ENCODE measurements at places on chromosomes 7 and 10.

DNA sequence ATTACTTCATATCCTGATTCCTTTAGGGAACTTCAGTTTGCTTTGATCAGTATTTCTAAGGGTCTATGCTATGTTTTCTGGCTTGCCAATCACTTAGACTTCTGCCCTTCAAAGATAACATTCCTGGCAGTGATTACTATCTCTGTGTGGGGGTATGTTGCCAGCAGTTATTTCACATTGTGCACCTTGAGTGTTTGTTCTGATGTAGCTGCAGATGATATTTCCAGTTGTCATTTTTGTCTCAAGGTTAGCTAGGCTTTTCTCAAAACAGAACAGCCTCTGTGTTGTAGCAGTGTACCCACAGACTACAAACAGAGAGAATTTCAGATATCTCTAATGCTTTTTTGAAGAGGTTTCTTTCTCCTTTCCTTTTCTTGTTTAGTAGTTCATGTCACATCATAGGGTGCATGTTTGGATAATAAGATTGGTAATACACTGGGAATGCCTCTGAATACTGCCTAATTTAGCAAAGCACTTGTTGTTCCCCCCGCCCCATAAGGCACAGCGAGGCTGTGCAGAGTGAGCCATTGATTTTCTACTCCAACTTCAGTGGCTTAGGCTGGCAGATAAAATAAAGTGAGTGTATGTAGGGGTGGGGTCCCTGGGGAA, 134.7 kb upstream of the AGR3 start:
- DNase-seq = no peak

DNA sequence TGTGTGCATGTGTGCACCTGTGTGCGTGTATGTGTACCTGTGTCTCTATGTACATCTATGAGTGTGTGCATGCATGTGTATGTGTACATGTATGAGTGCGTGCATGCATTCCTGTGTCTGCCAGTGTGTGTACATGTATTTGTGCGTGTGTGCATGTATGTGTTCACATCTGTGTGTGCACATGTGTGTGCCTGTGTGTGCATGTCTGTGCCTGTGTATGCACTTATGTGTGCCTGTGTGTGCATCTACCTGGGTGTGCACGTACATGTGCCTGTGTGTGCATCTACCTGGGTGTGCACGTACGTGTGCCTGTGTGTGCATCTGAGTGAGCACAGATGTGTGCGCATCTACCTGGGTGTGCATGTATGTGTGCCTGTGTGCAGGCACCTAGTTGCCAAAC, 102.2 kb upstream of the DIP2C start:
- DNase-seq = no peak

- no peak for DNase-seq
These were observed 119.9 kb downstream of the LRRC18 start for GRCh38 chr10:48819783-48820182.

GRCh38 chr7:137928626-137929025, 73.3 kb downstream of the CREB3L2 start:
- DNase-seq = no peak

DNA sequence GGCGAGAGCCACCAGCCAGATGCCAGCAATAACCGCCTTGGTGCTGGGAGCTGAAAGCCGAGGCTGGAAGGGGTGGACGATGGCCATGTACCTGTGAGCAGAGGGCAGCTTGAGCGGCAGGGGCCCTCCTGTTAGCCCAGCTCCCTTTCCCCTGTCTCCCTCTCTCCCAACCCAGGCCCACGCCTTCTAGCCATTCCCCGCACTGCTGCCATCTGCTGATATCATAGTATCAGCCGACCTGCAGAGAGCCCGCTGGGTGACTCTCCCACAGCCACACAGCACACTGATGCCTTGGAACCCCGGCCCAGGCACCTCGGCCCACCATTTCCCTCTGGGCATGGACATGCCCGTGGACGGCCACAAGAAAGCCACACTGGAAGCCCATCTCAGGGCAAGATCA, 1.7 kb downstream of the TACR2 start:
- no peak for DNase-seq

DNA sequence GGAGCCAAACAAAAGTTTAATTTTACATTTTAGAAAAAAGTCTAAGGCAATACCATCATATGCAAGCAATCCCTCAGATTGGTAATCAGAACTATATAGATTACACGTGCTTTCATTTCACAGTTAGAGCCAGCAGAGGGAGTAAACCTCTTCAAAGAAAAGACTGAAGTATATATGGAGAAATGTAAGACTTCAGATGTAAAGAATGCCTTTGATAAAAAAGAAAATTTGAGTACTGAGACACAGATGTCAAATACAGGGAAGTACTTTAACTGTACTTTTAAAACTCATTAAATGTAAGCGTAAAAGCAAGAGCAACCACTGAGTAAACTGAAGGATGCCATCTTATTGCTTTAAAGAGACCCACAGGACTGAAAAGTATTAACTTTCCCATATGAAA, 101.4 kb upstream of the FAM133B start:
- no peak for DNase-seq

DNA sequence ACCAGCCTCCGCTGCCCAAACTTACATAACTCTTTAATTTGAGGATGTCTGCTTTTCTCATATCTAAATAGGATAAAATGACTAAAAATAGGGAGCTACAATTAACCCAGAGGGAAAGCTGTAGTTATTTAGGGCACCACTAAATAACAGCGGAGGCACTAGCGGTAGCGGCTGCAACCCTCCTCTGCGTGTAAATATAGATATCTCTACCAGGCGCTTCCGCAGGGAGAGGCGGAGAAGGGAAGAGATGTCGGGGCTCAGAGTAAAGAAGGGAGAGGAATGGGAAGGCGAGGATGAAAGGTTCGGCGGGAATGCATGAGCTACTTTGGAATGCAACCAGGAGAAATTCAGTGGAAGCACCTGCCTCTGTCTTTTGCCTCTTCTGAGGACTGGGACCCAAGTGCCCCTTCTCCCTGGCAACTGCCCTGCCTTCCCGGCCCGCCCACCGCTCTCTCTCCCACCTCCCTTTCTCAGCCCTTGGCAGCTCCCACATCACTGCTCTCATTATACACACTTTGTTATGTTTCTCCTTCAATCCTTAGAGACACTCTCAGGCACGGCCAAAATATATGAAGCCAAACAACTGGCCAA, 698.3 kb downstream of the PARD3 start:
- DNase-seq = no peak

- no peak for DNase-seq
These were observed 93.2 kb downstream of the HIP1 start for GRCh38 chr7:75645570-75645969.

- no peak for DNase-seq
These were observed 696.7 kb upstream of the CELF2 start for GRCh38 chr10:10320956-10321355.

GRCh38 chr7:15765753-15766152, 79.3 kb upstream of the MEOX2 start:
- DNase-seq = no peak

DNA sequence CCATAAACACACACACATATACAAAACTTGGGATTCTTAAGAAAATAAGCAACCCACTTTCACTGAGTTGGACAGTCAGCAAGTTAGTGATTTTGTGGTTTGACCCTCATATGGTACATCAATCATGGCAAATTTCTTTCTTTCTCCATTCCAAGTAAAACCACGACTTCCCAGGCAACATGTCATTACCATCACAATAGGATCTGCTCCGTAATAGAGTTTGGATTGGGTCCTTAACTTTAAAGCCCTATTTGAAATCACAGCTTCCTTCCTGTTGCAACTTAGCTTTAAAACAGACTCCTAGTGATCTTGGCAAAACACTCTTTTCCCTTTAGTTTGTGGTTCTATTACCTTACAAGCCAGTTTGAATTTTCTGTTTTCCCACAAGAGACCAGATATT, 483.6 kb downstream of the INHBA start:
- DNase-seq = no peak

- DNase-seq = no peak
These were observed 153.0 kb downstream of the WNT2 start for GRCh38 chr7:117169907-117170306.

- DNase-seq = no peak
These were observed 17.1 kb downstream of the DUSP5 start for GRCh38 chr10:110514848-110515247.

DNA sequence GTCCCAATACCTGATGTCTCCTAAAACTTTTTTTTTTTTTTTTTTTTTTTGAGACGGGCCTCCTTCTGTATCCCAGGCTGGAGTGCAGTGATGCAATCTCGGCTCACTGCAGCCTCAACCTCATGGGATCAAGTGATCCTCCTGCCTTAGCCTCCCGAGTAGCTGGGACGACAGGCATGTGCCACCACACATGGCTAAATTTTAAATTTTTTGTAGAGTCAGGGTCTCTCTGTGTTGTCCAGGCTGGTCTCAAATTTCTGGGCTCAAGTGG, 28.4 kb downstream of the GTF2IRD1 start:
- DNase-seq = no peak

DNA sequence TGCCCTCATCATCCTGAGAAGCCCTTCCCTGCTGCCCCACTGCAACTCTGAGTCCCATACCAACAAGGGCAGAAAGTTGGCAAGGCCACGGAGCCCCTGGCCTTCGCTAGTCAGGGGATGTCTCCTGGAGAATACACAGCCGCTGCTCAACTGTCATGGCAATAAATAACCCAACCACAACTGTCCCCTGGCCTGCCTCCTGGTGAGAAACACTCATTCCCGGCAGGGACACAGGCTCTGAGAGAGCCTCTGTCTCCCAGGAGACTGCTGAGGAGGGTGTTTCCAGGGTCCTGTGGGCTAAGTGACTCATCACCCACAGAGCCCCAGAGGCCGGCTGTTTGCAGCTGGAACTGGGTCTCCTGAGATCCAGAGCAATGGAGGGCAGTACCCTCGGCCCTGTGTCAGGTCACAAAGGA, 354.1 kb downstream of the TNS3 start:
- no peak for DNase-seq

- no peak for DNase-seq
These were observed 10.5 kb upstream of the TRIM24 start for GRCh38 chr7:138449580-138449979.

- DNase-seq = no peak
These were observed 46.1 kb upstream of the FMC1 start for GRCh38 chr7:139294951-139295575.

GRCh38 chr10:79180414-79181221, 111.9 kb downstream of the ZMIZ1 start:
- DNase-seq = no peak

DNA sequence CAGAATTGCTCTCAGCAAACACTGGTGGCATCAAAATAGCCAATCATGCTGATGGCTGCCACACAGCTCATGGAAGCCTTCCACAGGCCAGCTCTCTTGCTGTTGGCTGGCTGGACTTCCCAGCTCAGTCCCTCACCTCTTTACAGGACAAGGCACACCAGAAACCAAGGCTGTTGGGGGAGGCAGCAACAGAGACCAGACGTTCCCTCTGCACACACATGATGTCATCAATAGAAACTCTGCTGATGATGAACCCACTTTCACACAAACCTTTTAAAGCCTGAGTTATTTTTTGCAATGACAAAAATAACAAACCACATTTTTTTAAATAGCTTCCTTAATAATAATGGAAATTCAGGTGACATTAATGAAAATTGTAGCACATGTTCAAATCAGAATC, 300.9 kb upstream of the C7orf33 start:
- no peak for DNase-seq

GRCh38 chr7:50331564-50332208, 27.2 kb downstream of the IKZF1 start:
- DNase-seq = no peak

- DNase-seq = no peak
These were observed 9.5 kb upstream of the SUN1 start for GRCh38 chr7:822692-823276.

DNA sequence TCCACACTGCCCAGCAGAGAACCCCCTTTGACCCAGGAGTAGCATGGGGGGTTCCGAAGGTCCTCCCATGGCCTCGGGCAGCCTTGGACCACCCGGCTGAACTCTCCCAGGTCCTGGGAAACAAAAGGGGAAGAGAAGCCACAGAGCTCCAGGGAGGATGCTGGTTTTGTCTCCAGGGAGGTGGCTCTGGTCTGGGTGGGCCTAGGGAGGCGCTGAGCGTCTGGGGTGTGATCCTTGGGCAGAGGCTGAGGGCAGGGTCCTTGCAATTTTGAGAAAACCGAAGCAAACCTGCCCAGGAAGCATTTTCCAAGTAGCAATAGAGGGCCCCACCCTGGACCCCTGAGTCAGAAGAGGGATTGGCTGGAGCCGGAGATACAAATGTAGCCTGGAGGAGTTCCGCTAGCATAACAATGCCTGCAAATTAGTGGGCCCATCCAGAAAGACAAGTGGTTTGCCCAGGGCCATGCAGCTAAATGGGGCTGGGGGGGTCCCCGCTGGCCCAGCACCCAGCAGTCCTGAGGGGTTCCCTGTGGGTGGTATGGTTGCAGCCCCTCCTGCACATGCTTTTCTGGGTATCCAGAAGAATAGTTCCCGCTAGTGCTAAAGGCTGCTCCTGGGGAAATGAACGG, 2.0 kb downstream of the UTF1 start:
- no peak for DNase-seq

DNA sequence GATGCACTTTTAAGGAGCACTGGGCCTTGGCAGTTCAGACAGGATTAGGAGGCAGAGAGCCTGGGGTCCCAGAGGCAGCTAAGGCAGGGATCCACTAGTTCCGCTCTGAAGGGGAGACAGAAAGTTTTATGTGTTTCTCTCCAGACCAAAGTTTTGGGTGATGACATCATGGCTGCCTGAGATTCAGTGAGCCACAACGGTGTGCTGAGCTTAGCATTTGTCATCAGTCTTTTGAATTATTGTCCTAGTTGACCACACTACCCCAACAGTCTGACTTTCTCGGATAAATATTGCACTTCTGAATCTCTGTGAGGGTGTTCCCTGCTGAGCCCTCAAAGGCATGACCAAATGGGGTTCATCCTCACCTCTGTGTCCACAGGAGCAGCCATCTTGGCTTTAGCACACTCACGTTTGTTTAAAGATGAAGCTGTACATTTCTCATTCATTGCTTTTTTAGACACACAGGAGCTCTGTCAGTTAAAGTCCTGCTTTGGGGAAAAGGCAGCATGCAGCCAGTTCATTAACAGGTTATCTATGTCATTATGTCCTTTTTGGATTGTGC, 297.7 kb upstream of the LRGUK start:
- no peak for DNase-seq

- DNase-seq = no peak
These were observed 335 bp upstream of the CHCHD1 start for GRCh38 chr10:73781548-73781878.

DNA sequence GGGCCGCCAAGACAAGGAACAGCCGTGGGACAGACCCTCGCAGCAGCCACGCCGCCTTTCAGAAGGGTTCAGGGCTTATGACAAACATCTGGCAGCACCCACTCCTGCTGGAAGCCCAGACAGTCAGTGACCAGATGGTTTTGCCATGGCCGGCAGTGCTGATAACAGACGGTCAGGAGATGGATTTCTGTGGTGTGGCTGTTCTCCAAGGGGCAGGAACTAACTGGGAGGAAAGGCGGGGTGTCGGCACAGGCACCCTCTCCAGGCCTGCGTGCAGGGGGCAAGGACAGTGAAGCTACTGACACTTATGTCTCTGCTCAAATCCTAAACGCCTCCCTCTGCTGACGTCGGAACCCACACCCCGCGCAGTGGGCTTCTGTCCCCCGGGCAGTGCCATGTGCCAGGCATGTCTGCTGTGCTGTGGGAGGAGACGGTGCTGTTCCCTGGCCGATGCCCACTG, 416.1 kb downstream of the DNAJB6 start:
- DNase-seq = no peak

GRCh38 chr10:23344241-23344841, at the start of gene C10orf67:
Gene C10orf67, minus strand, starts transcription at chr10:23344797. Its CDS starts 23 bp downstream, at chr10:23344774.
- DNase-seq = no peak

All from activated CD4-positive, alpha-beta T cell treated with anti-CD3 and anti-CD28 coated beads, Interleukin-2, amount 50 U/mL, for 24 hours (primary cell).